Activated T-cell treated with anti-CD3 and anti-CD28 coated beads for 1 hour (primary cell): ENCODE measurements at places on chromosomes 5 and 9.
A peak's percentile ranks its signal among the peaks of the same experiment; 100 is the strongest.

DNA sequence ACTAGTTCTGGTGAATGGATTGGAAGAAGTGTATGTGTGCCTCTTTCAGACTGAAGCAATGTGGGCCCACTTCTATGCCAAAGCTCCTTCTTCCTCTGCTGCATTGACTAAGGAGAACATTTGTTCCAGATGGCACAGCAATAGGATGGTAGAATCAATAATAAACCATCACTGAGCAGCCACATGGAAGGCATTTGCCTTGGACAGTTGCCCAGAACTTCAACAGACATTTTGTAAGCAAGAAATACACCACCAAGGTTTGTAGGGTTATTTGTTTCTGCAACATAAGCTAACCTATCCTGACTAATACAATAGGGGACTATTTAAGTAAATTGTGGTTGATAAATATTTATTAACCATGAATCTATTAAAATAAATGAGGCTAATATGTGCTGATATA, 37.7 kb upstream of the CSNK1G3 start:
- DNase-seq, result no peak

GRCh38 chr5:3377831-3378230, 217.8 kb upstream of the IRX1 start:
- no peak for DNase-seq

DNA sequence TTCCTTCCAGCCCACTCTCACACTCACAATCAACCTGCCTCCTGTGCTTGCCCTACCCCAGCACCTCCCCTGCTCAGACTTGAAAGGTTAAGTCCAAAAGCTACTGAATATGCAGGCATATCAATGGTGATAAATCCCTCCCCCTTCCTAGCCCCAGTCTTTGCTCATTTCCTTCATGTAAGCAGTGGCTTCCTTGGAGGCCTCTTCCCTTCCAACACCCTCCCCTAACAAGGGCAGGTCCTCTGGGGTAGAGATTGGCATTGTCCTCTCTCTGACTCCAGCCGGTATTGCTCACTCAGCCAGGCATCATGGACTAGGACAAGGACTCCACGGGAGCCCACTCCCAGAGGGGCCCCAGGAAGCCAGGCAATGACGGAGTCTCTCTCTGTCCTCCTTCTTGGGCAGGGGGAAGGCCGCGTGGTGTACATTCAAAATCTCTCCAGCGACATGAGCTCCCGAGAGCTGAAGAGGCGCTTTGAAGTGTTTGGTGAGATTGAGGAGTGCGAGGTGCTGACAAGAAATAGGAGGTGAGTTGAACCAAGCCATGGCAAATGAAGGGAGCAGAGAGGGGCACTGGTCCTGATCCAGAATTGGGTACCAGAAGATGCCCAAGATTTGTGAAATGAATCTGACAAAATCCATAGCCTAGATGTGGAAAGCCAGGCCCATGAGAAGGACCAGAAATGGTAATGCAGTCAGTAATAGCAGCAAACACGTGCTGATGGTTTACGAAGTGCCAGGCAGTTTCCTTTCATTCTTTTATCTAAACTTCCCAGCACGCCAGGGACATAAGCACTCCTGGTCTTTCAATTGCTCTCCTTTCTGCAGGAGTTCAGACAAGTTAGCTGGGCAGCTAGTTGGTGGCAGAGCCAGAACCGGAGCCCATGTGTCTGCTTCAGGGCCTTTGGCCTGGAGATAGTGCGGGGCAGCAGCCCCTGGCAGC, 102.5 kb downstream of the PDE6A start:
- no peak for DNase-seq

GRCh38 chr5:75510417-75510835, 1.0 kb downstream of the CERT1 start:
- peak; percentile 4 for DNase-seq

GRCh38 chr9:120528829-120529228, 51.1 kb downstream of the CDK5RAP2 start:
- DNase-seq, result no peak

GRCh38 chr9:131238402-131239021, 37.8 kb downstream of the FAM78A start:
- no peak for DNase-seq

DNA sequence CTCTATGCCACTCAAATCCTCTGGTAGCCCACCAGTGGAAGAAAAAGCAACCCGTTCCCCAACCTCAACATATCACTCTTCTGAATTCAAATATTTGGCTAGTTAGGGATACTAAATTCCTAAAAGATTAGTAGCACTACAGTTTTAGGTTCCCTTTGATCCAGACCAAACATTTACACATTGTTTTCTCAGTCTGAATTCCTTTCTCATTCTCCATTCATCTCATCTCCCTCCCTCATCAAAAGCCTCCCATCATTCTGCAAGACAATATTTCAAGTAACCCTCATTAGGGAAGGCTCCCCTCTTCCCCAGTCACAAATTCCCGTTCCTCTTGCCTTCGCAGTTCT, 26.3 kb downstream of the ADAM19 start:
- no peak for DNase-seq

- no peak for DNase-seq
These were observed 2.2 kb downstream of the AMACR start for GRCh38 chr5:34005681-34006080.
